ENCODE measurements at places on chromosomes 7 and 10.

DNA sequence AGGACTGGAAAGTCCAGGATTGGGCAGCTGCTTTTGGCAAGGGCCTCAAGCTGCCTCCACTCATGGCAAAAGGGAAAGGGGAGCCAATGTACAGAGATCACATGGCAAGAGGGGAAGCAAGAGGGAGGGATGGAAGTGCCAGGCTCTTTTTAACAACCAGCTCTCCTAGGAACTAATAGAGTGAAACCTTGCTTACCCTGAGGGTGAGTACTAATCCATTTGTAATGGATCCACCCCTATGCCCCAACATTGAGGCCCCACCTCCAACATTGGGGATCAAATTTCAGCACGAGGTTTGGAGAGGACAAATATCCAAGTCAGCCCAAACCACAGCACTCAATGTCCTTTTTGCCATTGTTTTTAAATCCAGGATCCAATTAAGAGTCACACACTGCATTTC lies 12.5 kb downstream of the HABP2 start:
- no peak for DNase-seq

- peak; percentile 73 for DNase-seq
Observed at GRCh38 chr10:13969118-13969791, 361.5 kb downstream of the FRMD4A start.

GRCh38 chr7:21261627-21262594 lies 166.0 kb upstream of the SP4 start:
- no peak for DNase-seq

DNA sequence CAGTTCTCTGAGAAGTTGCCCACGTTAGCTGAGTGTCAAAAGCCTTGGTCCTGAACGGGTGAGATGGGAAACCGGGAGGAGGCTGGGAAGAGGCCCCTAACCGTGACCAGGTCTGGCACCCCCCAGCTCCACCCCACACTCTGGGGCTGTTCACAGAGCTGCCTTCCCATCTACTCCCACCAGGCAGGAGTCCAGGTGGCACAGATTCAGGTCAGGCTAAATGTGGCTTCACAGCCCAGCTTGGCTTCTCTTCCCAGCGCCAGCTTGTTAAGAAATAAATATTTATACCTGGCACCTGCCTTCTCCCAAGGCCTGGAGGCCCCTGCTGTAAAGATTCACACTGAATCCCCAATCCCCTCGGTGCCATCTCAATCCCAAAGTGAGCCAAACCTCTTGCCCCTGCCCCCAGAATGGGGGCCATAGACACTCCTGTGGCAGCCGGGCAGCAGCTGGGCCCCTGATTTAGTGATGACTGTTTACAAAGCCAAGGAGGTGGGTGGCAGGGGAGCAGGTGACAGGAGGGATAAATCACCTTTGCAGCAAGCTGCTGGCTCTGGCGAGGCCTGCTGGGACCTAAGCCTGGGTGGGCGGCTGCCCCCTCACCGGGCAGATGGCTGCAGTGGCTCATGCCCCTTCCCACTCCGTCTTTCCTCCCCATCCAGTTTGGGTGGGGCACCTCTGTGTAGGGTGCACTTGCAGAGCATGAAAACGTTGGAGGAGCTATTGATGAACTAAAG lies 72.5 kb downstream of the GOLGA7B start:
- DNase-seq: no peak

GRCh38 chr10:78794736-78795455 lies 273.9 kb upstream of the ZMIZ1 start:
- no peak for DNase-seq

DNA sequence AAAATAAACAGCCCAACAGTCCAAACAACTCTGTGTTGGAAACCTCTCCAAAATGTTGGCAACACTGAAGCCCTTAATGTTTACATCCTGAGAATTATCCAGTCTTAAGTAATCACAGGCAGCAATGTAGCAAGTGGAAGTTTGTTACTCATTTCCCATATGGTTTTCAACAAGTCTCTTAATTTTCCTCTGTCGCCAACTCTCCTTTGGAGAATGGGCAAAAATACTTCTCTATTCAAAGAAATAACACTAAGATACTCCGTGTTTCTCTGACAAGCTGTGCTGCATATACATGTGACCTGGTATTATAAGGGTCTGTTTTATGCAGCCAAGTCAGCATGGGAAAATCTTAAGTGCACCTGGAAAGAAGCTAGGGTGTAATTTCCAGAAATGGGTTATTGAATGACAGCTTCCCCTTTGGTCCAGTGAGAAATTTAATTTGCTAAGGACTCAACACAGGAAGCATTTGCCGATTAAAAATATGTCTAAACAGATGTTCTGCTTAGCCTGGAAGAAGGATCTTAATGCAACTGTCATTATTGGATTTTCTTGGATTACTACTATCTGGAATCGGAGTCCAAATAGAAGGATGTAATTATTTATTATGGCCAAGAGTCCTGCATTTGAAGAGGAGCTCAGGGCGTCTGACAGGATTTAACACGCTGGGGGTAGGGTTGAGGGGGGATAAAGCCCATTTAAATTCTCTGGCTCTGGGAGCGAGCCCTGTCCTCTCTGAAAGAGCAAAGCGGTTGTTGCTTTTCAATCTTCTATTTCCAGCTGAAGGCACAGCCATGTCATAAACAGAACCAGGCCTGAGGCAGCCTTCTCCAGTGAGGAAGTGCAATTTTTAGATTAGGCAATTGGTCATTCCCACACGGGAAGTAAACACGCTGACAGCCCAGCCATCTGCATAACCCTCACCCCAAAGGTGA lies 73.1 kb downstream of the TLL2 start:
- no peak for DNase-seq

DNA sequence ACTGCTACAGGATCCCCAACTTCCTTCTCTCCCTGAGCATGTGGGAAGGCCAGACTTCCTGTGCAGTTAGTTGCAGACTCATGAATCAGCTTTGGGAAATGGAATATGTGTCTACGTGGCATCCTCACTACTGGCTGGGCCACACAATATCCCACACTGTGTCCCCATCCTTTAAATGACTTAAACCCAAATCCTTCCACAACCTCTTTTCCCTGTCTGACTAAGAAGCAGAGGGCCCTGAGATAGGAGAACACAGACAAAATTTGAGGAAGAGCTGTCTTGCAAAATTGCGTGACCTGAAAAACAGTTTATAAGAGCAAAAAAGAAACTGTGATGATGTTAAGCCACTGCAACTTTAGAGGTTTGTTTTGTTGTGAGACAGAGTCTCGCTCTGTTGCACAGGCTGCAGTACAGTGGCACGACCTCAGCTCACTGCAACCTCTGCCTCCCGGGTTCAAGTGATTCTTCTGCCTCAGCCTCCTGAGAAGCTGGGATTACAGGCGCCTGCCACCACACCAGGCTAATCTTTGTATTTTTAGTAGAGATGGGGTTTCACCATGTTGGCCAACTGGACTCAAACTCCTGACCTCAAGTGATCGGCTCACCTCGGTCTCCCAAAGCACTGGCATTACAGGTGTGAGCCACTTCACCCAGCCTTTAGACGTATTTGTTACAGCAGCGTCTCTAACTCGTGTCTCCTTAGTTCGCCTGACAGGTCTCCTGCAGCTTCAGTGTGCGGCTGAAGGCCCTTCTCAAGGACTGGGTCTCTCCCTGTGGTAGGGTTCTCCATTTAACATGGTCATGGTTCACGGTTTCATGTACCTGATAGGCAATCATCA lies 46.9 kb upstream of the SFMBT2 start:
- DNase-seq: no peak

- no peak for DNase-seq
Observed at GRCh38 chr7:104883248-104883717, 130.7 kb upstream of the KMT2E start.

DNA sequence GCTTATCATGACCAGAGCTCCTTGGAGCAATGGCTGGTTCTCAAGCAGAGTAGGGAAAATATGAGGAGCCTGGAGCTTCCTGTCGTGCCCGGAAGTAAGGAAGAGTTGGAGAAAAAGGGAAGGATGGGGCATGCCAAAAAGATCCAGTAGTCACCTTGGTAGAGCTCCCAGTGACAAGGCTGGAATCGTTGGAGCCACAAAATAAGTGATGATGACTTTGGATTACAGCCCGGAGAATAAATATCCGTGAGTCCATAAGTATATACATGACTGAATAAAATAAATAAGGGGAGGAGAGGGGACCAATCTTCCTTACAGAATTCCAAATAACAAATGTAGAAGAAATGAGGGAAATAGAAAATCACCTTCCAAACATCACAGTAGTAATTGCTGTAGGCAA lies 29.3 kb downstream of the LMTK2 start:
- DNase-seq: no peak

GRCh38 chr10:72073708-72074573 lies 14.4 kb downstream of the SPOCK2 start:
- DNase-seq: no peak

DNA sequence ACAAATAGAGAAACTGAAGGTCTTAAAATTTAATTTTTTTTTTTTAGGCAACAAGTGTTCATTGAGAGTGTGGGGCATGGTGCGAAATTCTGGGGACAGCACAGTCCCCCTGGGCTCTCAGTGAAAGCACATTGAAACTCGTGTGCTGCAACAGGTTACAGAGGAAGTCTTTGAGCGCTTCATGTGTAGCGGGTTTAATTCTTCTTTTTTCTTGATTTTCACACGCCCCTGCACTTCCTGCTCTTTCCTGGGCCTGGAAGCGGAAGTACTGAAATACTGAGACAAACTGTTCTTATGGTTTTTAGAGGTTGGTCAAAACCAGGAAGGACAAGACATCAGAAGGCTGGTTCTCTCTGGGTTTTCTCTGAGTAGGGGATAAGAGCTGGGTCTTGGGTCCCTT lies 203.5 kb downstream of the PTEN start:
- DNase-seq: no peak

- no peak for DNase-seq
Observed at GRCh38 chr10:17820943-17821342, 11.8 kb downstream of the MRC1 start.

- no peak for DNase-seq
Observed at GRCh38 chr7:121360564-121360963, 31.8 kb downstream of the WNT16 start.

- no peak for DNase-seq
Observed at GRCh38 chr7:140923358-140924006, 1.2 kb downstream of the BRAF start.

GRCh38 chr10:113894581-113894980 lies 40.1 kb downstream of the NHLRC2 start:
- DNase-seq: no peak

DNA sequence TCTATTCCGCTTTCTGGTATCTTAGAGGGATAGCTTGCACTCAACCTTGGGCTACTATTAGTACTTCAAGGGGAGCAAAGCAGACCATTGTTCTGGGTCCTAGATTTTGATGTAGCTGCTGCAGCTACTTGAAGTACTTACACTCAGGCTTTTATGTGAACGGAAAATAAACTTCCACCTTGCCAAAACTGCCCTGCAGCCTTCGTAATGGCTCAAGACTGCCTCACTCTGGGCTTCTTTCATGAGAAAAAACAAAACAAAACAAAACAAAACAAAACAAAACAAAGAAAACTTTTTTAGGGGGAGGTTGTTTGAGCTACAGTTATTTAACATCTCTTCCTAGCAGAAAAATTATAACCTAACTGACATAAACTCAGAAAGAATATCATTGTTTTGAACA lies 19.4 kb upstream of the EPHB6 start:
- DNase-seq: no peak

DNA sequence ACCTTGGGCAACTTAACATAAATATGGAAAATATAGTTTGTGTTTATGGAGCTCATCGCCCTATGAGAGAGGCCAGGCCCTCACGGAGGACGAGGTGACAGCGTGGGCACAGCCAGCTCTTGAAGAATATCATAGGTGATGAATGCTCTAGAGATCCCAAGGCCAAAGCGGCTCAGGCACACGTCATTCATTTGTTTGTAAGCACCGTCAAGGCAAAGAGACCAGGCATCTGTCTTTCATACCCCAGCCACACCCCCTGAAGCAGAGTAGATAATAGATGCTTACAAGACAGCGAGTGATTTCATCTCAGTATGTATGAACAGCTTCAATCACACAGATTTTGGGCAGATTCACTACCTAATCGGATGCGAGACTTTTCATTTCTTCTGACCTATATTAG lies 242.1 kb upstream of the C7orf33 start:
- DNase-seq: no peak

GRCh38 chr7:22998519-22998896 lies 15.4 kb downstream of the HYCC1 start:
- DNase-seq: no peak

DNA sequence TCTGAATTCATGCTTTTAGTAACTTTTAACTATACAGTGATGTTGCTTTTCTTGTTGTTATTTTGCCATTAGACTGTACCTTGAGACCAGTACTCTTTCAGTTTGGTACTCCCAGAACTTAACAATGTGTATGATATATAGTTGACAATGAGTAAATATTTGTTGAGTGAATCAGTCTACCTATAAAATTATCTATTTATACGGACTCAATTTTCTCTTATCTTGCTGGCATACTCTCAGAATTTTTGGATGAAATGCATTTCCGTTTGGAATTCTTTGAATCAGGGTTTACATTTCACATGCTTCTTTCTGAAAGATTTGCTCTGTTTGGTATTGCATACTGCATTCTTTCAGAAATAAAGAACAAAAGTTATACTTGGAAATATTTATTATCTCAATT lies 47.8 kb upstream of the LRRC17 start:
- DNase-seq: no peak

DNA sequence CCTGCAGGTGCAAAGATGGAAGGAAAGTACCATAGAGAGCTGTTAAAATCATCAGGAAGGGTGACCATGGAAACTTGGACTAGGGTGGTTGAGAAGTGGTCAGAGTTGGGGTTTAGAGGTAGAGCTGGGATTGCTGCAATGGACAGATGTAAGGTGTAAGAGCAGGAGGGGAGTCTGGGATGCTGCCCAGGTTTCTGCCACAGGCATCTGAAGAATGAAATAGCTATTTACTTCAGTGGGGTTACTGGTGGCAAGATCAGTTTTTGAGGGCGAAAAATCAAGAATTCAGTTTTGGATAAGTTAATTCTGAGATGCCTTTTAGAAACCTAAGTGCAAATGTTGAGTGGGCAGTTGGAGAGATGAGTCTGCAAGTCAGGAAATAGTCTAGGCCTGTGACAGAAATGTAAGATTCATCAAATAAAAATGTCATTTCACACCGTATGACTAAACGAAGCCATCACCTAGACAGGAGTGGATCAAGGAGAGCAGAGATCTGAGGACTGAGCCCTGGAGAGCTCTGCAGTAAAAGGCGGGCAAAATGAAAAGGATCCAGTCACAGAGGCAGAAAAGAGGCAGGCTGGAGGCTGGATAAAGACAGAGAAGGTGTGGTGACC lies 22.7 kb upstream of the TOMM7 start:
- DNase-seq: no peak

DNA sequence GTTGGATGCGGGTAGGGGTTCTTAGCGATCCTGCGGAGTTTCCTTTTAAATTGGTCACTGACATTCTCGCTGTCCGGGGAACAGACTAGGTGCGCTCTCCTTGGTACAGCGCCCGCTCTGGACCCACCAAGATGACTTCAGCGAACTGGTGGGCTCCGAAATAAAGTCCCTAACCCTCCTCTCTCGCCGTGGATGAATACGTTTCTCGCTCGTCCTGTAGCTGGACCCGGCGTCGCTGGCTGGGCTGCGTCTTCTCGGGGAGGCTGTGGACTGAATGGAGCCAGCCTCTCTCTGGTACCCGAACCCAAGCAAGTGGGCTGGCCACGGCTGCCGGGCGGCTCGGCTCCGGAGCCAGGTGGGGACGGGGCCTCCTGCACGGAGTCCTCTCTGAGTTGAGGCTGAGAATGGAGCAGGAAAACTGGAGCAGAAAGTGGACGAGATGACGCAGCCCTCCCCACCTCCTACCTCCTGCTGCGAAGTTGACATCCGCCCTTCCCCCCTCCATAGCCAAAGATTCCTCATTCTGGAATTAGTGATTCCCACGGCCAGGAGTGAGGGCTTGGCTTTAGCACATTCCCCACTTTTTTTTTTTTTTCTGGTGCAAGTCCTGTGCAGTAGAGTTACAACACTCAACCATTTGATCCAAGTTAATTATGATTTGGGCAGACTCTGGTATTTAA lies 1.5 kb downstream of the UNC5B start:
- DNase-seq: peak; percentile 76
